Stimulated activated CD8-positive, alpha-beta memory T cell treated with anti-CD3 and anti-CD28 coated beads, Interleukin-7, amount 100 ng/mL, for 48 hours (primary cell): ENCODE measurements at places on chromosomes 1 and 21.

- DNase-seq, result no peak
These were observed 273.7 kb downstream of the SRGAP2C start for GRCh38 chr1:121458291-121459048.

GRCh38 chr1:231684356-231685244, 58.0 kb downstream of the DISC1 start:
- DNase-seq, result no peak

- no peak for DNase-seq
These were observed 99.0 kb upstream of the RAB4A start for GRCh38 chr1:229171934-229172333.

DNA sequence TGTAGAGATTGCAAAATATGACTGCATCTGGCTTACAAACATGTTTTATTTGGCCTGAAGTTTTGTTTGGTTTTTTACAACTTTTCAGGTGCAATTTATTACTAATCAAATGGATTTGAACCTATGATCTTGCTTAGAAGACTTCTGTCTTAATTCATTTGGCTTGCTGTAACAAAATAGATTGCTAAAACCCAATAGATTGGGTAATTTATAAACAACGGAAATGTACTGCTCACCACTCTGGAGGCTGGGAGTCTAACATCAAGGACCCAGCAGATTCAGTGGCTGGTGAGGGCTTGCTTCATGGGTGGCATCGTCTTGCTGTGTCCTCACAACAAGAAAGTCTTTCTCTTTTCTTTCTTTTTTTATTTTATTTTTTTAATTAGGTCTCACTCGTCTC, 72.9 kb downstream of the LBR start:
- DNase-seq, result no peak

GRCh38 chr1:228240411-228241240, 32.8 kb downstream of the OBSCN start:
- DNase-seq, result no peak

DNA sequence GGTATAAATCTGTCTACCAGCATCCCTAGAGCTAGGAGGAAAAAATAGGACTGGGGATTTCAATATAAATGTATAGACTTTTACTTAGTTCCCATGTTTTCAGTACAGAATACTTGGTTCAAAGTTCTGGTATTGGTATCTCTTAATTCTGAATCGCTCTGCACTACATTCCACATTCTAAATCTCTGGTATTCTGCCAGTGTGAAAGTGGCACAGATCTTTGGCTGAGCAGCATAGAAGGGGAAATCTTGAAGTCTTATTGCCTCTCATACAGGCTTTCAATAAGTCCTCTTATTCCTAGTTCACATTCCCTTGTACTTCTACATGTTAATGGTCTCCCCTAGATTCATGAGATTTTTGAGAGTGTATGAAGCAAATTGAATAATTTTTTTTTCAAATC, 74.0 kb upstream of the HSPA13 start:
- DNase-seq, result no peak

DNA sequence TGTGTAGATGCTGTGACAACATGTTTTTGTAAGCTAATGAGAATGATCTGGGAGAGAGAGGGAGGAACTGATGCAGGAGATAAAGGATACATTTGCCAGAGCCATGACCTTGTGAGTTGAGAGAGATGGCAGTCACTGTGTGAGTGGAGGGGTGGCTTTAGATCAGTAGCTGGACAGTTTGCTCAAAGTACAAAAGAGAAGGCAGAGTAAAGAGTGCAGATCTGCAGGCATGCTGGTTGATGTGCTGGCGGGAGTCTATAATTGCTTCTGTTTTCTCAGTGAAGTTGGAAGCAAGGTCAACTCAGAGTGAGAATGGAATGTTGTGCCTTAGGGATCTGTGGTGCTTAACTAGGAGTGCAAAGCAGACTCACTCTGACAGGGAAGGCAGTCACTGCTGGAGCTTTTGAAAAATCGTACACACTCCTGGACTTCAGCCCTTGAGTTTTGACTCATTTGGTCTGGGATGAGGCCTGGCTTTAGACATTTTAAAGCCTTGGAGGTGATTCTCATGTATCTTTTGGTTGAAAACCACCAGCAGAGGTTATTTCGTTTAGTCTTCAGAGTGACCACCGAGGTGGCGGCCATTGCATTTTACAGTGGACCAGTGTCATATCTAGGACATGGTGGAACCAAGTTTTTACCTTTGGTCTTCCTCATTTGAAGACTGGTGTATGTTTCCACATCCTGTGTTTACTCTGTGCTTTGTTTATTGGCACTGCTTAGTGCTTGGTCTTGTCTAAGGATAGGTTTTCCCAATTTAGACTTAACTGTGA, 49.6 kb downstream of the MTR start:
- no peak for DNase-seq

- no peak for DNase-seq
These were observed 95.0 kb downstream of the KCND3 start for GRCh38 chr1:111894497-111894896.

DNA sequence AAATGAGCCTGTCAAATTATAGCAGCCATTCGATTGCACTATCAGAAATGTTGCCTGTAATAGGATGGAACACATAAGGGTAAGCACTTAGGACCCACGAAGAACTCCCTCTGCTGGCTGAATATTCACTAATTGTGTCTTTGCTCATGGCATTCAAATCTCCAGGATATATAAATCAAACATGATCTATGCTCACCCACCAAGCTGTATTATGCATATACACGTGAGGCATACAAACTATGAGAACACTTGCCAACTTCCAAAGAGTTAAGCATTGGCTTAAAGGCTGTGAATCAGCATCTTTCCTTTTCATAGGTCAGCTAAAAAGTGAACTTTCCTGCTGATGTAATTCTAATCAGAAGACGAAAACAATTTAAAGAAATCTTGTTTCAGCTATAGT, 34.5 kb downstream of the TMPRSS15 start:
- DNase-seq, result no peak

DNA sequence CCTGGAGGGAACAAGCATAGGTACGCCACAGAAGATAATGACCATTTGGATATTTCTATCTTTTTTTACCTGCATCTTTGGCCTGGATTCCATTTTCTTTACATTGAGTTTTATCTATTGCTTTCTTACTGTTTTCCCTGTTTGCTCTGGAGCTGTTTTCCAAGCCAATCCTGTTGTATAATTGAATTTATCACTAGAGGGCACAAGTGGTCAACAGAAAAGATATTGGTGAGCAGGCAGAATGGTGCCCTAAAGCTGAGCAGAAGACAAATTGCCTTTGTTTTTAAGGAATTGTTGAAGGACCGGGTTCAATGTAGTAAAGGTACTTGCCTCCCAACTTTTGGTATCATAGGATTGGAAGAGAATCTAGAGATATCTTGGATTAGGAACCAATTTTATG, 152.8 kb downstream of the PPP1R12B start:
- no peak for DNase-seq
